ENCODE measurements at places on chromosomes 3 and 15.
A peak's percentile ranks its signal among the peaks of the same experiment; 100 is the strongest.

- DNase-seq = no peak
Measured at GRCh38 chr3:76551739-76552138, 488.2 kb upstream of the ROBO2 start.

GRCh38 chr3:9912294-9912935 is 4.5 kb upstream of the IL17RC start:
- DNase-seq = peak; percentile 16

DNA sequence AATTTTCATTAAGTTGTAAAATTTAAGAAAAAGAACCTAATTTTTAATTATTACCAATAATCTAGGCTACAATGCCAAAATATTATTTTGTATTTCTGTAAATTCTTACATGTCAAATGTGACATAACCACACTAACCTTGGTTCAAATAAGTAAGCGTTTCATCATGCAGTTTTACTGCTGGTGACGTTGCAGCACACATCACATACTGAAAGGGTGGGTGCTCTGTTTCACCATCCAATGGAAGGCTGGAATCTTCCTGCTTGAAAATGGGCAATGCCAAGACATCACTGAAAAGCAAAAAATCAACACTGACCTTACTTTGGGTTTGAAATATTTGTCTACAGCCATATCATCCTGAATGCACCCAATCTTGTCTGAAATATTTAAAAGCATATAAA is 14.8 kb downstream of the UBP1 start:
- DNase-seq = no peak

DNA sequence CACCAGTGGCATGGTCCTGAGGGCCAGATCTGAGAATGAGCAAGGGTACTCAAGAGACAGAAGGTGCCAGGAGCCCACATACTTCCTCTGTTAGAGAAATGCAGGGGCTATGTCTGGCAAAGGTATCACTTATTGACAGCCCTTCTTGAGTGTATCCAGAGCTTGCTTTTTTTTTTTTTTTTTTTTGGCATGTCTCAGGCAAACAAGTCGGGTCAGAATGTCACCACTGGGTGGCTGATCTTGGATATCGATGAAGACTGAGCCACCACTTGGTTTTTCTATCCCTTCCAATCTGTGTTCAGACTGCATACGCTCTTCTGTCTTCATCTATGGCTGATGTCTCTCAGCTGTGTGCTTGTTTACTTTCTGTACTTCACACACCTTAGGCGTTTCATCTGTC is 363.4 kb upstream of the C2CD4B start:
- no peak for DNase-seq

DNA sequence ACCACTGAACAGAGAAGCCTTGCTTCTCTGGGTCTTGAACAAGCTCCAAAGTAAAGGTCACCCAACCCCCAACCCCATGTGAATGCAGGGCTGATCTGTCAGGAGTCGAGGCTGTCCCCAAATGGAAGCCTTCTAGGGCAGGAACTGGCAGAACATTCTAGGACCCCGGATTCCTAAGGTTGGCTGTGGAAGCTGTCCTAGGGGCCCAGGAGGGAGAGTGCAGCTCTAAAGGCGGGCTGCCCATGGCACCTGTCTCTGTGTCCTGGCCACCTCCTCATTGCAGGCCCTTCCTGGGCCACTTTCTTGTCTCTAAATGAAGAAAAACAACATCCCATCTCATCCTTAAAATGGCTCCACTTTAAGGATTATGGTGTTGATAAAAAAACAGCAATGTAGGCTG is 53.6 kb upstream of the SEC61A1 start:
- DNase-seq = no peak

DNA sequence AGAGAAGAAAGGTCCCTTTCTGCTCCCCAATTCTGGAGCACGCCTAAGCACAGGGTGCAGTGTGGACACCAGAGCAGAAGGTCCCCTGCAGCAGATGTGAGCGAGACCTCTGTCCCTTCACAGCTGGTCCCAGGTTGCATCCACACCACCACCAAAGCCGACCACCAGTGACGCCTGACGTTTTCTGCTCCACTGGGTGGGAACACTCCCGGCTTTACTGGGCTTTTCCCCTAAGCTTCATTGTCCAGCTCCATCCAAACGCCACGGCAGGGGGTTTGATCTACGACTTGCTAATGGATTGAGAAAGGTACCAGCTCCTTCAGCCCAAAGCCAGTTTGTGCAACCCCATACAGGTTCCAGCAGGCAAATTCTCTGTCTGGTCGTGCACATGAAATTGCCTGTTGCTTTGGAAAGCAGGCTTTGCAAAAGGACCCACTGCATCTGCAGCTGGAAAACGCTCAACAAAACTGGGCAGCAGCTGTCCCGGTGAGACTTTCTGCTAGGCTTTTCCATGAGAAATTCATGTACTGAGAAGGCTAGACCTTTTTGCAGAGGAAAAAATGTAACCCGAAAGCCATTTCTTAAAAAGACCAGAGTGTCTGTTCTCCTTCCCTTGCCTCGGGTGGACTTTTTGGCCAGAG is 31.1 kb downstream of the ADAMTS17 start:
- no peak for DNase-seq

GRCh38 chr15:96326328-96327154 is 4.0 kb upstream of the NR2F2 start:
- DNase-seq = no peak

- DNase-seq = no peak
Measured at GRCh38 chr15:32649342-32649741, 7.8 kb downstream of the SCG5 start.

GRCh38 chr15:90598031-90598577 is 68.4 kb downstream of the CRTC3 start:
- peak; percentile 13 for DNase-seq

GRCh38 chr15:73956743-73957135 is 30.5 kb downstream of the LOXL1 start:
- DNase-seq = no peak

- peak; percentile 9 for DNase-seq
Measured at GRCh38 chr15:79432345-79433275, 474 bp downstream of the MINAR1 start.

DNA sequence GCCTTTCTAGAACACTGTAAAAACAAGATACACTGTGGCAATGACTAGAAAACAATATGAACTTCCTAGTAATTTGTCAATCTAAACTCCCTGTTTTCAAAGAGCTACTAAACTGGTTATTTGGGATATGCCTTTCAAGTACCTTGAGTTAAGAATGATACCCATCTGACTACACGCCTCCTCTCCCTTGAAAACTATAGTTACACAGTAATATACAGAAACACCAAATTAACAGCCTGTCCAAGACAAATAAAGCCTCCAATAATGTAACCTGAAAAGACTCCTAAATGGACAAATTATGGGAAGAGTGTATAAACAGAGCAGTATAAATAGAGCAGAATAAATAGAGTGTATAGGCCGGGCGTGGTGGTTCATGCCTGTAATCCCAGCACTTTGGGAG is 70.1 kb downstream of the SMARCC1 start:
- DNase-seq = no peak

GRCh38 chr15:63967616-63968015 is 78.7 kb downstream of the DAPK2 start:
- DNase-seq = no peak

- no peak for DNase-seq
Measured at GRCh38 chr15:66729331-66729951, 27.4 kb downstream of the SMAD6 start.

DNA sequence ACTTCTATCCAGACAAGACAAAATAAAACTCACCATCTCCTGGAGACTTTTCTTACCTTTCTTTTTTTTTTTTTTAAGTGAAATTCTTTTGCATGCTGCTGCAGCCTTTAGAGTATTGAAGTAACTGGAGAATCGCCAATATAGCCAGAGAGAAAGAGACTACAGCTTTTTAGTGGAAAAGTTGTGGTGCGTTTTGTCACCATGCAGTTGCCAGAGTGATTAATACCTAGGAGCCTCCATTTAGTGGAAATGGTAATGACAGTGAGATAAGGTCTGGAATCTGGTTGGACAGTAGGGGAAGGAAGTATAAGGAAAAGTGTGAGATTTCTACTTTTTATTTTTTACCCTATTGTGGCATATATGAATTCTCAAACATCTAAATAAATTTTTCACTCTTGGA is 18.1 kb upstream of the PARP14 start:
- no peak for DNase-seq

- DNase-seq = no peak
Measured at GRCh38 chr3:15610082-15610759, 8.7 kb downstream of the BTD start.

- no peak for DNase-seq
Measured at GRCh38 chr15:57025264-57025926, 107.0 kb downstream of the TCF12 start.

All from activated CD4-positive, alpha-beta T cell treated with anti-CD3 and anti-CD28 coated beads for 48 hours (primary cell).